Suppressor macrophage (primary cell): ENCODE measurements at places on chromosomes 12 and 14.

GRCh38 chr12:6226679-6227051 lies 26.5 kb downstream of the CD9 start:
- no peak for DNase-seq

- DNase-seq: no peak
These were observed 41.7 kb upstream of the RAP1B start for GRCh38 chr12:68568922-68569569.

DNA sequence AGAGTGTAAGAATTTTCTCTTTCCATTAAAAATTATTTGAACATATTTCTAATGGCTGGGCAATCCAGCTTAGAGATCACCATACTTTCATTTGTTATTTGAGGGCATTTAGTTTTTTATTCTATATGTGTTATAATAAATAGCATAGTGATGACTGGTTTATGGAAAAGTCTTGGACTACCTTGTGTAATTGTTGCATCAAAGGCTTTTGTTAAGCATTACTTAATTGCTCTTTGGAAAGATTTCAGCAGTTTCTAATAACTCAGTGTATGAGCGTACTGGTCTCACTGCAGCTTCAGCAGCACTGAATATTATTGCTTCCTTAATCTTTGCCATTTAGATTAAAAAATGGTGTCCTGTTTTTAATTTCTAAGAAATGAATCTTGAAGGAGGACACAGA lies 22.8 kb downstream of the TMEM19 start:
- no peak for DNase-seq

GRCh38 chr14:58796242-58797009 lies 158.7 kb downstream of the DACT1 start:
- no peak for DNase-seq

DNA sequence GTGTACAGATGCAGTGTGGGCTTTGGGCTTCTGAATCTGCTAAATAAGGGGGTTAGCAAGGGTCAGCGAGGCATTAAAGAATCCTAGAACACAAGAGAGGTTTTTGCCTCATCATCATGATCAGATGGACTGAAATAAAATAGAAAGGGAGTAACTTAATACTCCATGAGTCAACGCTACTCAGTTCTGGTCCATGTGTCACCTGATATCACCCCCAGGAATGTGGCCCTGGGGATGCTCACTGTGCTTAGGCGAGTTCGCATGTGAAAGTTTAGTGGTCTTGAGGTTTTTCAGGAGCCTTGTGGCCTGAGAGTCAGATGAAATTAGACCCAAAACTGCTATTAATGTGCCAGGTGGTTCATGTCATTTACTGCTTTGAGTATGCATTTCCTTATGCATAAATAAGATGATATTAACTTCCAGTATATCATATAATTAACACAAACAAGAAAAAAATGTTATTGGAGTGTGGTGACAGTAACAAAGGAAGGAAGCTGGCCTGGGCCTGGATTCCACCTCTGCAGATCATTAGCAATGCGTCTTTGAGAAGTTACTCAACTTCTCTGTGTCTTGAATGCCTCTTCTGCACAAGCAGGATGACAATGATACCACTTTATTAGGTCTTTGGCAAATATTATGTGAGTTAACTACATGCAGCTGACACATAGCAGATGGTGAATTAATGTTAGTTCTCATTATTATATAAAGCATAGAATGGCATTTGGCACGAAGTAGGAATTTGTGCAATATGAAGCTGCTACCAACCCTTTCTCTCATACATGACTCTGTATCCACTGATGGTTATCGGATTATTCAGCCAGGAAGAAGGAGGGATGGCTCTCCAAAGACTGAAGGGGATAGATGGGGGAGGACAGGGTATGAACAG lies 1272.6 kb downstream of the AACS start:
- no peak for DNase-seq

- DNase-seq: no peak
These were observed 16.1 kb downstream of the AICDA start for GRCh38 chr12:8596561-8596960.

GRCh38 chr14:31388687-31389413 lies 31.5 kb downstream of the HEATR5A start:
- no peak for DNase-seq
